Glutamatergic neuron (in vitro differentiated cells): ENCODE measurements at places on chromosomes 2 and 18. TPM values are rescaled to one million over a fixed set of nuclear protein-coding genes. Genes with fewer than 3 reads are reported as not detected.
A peak's percentile ranks its signal among the peaks of the same experiment; 100 is the strongest.

ALPG gene
- 2.4 TPM for total RNA-seq

FOXI3 gene
- 0.34 TPM for total RNA-seq

- no peak overlapping the region for H3K4me3 ChIP-seq
- peaks cover 5% of the 10 kb centered on the region for H3K4me1 ChIP-seq
- H3K27me3 ChIP-seq = no peaks in the 10 kb centered on the region
- H3K36me3 ChIP-seq = peaks cover 4% of the 10 kb centered on the region
Measured at GRCh38 chr2:220068846-220069245, 441.4 kb downstream of the SLC4A3 start.

DNA sequence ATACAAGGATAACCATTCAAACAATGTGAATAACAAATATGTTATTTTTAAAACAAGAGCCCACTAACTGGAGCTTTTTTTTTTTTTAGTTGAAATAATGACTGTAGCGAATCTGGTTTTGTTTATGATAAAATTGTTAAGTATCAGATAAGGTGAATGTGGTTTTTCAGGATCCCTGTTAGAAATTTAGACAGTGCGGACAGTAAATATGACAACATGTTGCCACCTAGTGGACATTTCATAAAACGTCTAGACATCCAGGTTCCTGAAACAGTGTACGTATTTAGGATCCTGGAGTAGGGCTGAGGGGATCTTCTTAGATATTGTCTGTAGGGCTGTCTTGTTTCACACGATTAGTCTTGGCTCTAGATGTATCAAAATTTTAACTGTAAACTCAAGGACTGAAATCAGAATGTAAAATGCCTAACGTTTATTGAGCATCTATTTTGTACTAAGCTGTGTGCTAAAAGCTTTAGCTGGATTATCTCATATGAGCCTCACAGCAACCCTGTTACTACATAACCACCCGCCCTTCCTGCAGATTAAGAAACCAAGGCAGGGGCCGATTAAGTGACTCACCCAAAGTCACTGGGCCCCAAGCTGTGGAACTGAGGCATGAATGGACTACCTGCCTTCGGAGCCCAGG, 23.9 kb upstream of the CCDC68 start:
- no peaks in the 10 kb centered on the region for H3K36me3 ChIP-seq
- H3K4me3 ChIP-seq = no peak overlapping the region
- H3K27me3 ChIP-seq = no peaks in the 10 kb centered on the region
- no peak for DNase-seq
- H3K4me1 ChIP-seq = no peaks in the 10 kb centered on the region
- H3K27ac ChIP-seq = no peak overlapping the region

GRCh38 chr18:34494359-34494696, 215.8 kb upstream of the DTNA start:
- H3K4me3 ChIP-seq = peak overlapping the region; percentile 80
- DNase-seq = peak; percentile 25
- peaks cover 11% of the 10 kb centered on the region for H3K27me3 ChIP-seq
- H3K27ac ChIP-seq = no peak overlapping the region
- H3K4me1 ChIP-seq = peaks cover 2% of the 10 kb centered on the region

GRCh38 chr2:231174211-231174651, 24.2 kb upstream of the ARMC9 start:
- peaks cover 2% of the 10 kb centered on the region for H3K27me3 ChIP-seq
- no peak for DNase-seq
- no peak overlapping the region for H3K27ac ChIP-seq

- DNase-seq = no peak
- H3K4me3 ChIP-seq = no peak overlapping the region
- H3K4me1 ChIP-seq = no peaks in the 10 kb centered on the region
- H3K27me3 ChIP-seq = no peaks in the 10 kb centered on the region
- no peaks in the 10 kb centered on the region for H3K36me3 ChIP-seq
Measured at GRCh38 chr2:197198890-197199289, 111.7 kb downstream of the ANKRD44 start.

DNA sequence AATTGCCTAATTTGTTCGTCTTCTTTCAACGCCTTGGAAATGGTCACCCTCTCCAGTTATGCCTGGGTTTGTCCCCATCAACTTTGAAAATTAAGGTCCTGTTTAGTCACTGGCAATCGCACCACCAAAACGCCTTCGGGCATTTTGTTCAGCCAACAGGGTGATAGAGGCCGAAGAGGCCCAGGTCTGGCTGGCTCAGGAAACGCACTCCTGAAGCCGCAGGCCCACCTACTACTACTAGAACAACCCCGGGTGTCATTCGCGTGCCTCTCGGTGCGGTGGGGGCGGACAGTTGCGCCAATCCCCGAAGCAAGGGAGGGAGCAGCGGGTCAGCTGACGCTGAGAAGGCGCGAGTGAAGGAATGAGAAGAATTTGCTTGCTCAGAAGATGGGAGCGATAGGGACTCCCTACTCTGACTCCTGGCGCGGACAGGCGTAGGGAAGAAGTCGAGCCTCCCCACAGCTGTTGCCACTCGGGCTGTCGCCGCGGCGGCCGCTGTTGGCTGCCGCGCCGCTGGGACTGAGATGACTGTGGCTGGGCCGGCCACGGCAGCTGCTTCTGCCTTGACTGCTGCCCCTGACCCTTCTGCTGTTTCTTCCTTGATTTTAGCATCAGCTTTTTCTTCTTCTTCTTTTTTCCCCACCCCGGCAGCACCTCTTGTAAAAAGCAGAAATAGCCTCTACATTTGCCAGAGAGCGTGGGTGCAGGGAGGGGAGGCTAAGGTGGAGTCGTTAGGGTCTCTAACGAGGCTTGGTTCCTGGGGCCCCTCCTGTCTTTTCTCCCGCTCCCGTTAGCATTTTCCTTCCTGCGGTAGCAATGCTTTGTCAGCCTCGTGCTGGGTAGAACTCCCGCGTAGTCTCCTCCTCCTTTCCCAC, 387.6 kb downstream of the FIGN start:
- no peaks in the 10 kb centered on the region for H3K27me3 ChIP-seq
- peak overlapping the region; percentile 87 for H3K4me3 ChIP-seq
- H3K4me1 ChIP-seq = peaks cover 21% of the 10 kb centered on the region
- no peaks in the 10 kb centered on the region for H3K36me3 ChIP-seq
- H3K27ac ChIP-seq = peak overlapping the region; percentile 92
- peak; percentile 76 for DNase-seq

DNA sequence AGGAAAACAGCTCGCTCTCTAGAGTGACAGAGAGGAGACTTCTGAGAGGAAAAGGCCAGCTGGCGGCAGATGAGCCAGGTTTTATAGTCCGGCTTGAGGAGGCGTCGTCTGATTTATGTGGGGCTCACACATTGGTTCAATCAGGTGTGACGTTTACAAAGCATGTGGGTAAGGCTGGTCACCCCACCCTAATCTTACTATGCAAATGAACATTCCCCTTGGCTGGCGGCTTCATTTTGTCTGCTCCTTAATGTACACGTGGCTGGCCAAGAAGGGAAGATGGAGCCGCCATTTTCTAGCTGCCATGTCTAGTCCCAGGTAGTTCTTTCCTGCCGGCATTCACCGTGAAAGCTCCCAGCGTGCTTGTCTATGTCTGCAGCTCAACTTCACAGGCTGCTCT, 299.1 kb upstream of the SPRED2 start:
- no peaks in the 10 kb centered on the region for H3K4me1 ChIP-seq
- H3K36me3 ChIP-seq = no peaks in the 10 kb centered on the region
- H3K27me3 ChIP-seq = peaks cover 2% of the 10 kb centered on the region
- peak; percentile 22 for DNase-seq

DNA sequence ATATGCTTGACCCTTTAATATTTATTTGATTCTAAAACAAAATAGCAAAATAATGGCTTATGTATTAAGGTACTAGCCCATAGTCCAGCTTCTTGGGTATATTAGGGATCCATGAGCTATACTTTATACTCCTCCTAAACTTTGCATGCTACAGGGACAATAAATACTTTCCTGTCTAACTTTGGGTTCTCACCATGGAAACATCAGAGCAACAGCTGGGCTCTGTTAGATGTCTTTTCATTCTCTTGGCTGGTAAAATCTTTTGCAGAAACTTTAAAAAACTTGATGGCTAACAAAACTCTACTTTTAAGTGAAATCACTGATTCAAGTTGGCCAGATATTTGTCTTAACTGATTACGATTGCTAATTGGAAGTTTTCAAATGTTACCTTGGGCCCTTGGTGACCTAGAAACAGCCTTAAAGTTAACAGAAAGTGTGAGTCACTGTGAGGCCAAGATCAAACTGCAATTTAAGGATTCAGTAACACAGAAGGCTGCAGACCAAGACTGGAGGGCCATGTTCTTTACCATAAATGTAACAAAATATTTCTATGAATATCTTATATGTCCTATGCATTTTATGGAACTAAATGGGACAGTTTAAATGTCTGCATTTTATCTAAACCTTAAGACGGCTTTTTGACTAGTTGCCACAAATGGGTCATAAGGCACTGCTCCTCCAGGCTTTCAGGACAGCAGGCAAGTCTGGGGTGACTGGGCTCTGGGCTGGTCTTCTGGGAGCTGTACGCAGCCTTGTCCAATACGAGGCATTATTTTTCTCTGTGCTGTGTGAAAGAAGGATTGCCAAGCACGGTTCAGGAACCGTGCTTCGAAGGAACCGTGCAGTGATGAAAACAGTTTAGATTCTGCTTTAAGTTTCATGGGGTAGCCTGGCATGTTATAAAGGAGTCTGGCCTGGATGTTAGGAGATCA, 188.5 kb downstream of the TPGS2 start:
- no peaks in the 10 kb centered on the region for H3K4me1 ChIP-seq
- no peak for DNase-seq
- peaks cover 2% of the 10 kb centered on the region for H3K27me3 ChIP-seq

GRCh38 chr2:22221006-22221405, 1097.2 kb downstream of the TDRD15 start:
- H3K27me3 ChIP-seq = peaks cover 2% of the 10 kb centered on the region
- H3K4me1 ChIP-seq = peaks cover 12% of the 10 kb centered on the region
- no peak overlapping the region for H3K4me3 ChIP-seq
- H3K27ac ChIP-seq = no peak overlapping the region

PLA2R1 gene
- 0.34 TPM for total RNA-seq

DNA sequence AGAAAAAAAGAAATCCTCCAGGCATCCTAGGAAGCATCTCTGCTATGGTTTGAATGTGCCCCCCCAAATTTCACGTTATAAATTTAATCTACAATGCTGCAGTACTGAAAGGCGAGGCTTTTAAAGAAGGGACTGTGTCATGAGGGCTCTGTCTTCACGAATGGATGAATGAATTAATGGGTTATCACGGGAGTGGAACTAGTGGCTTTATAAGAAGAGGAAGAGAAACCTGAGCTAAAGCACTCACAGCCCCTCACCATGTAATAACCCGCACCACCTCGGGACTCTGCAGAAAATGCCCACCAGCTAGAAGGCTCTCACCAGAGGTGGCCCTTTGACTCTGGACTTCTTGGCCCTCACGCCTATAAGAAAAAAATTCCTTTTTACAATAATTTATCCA, 27.6 kb downstream of the RNU4ATAC start:
- no peaks in the 10 kb centered on the region for H3K36me3 ChIP-seq
- peaks cover 6% of the 10 kb centered on the region for H3K27me3 ChIP-seq
- H3K4me3 ChIP-seq = no peak overlapping the region
- peaks cover 37% of the 10 kb centered on the region for H3K4me1 ChIP-seq

- H3K4me1 ChIP-seq = peaks cover 5% of the 10 kb centered on the region
- no peak for DNase-seq
- H3K27me3 ChIP-seq = no peaks in the 10 kb centered on the region
- no peak overlapping the region for H3K27ac ChIP-seq
Measured at GRCh38 chr2:186098821-186099220, 360.2 kb downstream of the FSIP2 start.

- H3K27ac ChIP-seq = no peak overlapping the region
- no peak overlapping the region for H3K4me3 ChIP-seq
- no peak for DNase-seq
- H3K27me3 ChIP-seq = peaks cover 5% of the 10 kb centered on the region
- H3K4me1 ChIP-seq = no peaks in the 10 kb centered on the region
Measured at GRCh38 chr2:241461693-241462677, 46.4 kb downstream of the STK25 start.

DNA sequence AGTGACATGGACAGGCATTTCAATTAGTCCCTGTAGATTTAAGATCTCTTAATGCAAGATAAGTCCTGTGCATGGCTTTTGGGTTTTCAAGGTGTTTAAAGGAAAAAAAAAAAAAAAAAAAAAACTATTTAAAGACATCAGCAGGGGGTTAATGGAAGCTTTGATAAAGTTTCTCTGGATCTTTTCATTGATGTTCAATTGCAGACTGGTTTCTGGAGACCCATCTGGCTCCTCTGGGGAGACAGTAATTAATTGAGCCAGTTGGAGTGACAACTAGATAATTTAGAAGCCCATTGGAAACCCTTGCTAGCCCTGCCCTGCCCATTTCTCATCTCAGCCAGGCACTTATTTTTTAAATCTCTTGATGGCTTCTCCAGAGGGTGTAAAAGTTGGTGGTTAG, 98.7 kb downstream of the EPHA4 start:
- H3K36me3 ChIP-seq = peaks cover 4% of the 10 kb centered on the region
- no peak for DNase-seq
- H3K4me3 ChIP-seq = no peak overlapping the region
- H3K4me1 ChIP-seq = peaks cover 8% of the 10 kb centered on the region
- H3K27me3 ChIP-seq = no peaks in the 10 kb centered on the region

DNA sequence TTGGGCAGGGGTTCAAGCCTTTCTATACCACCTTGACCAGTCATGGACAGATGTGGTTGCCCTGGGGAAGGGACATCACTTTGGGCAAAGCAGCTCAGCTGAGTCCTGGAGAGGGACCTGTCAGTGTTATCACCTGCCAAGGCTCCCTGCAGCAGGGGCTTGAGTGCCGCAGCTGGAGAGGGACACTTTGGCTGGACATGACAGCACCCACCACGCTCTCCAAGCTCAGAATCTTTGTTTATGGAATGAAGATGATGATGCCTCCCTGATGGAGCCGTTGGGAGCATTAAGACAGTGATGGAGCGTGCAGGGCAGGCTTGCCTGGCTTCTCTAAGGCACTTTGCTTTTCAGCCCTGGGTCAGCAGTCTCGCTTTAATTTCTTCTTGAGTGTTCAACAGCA, 4.3 kb upstream of the TFCP2L1 start:
- H3K4me1 ChIP-seq = peaks cover 10% of the 10 kb centered on the region
- DNase-seq = no peak
- H3K4me3 ChIP-seq = no peak overlapping the region
- H3K27me3 ChIP-seq = peaks cover 2% of the 10 kb centered on the region

CDK15 gene
- 0.61 TPM for total RNA-seq

DNA sequence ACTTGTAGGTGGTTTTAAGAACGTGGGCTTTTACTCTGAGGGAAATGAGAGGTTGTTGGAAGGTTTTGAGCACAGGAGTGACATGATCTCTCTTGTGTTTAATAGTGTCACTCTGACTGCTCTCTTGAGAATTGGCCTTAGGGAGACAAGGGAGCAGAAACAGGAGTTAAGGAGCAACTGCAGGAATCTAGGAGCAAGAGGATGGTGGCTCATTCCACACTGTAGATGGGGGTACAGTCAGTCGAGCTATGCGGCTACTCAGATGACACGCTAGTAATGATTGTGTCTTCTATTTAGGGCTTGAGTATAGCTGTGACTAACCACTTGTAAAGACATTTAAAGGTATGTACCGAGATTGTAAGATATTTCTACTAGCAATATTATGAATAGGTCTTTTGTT, 87.4 kb downstream of the RPRM start:
- H3K36me3 ChIP-seq = no peaks in the 10 kb centered on the region
- H3K27me3 ChIP-seq = no peaks in the 10 kb centered on the region

DNA sequence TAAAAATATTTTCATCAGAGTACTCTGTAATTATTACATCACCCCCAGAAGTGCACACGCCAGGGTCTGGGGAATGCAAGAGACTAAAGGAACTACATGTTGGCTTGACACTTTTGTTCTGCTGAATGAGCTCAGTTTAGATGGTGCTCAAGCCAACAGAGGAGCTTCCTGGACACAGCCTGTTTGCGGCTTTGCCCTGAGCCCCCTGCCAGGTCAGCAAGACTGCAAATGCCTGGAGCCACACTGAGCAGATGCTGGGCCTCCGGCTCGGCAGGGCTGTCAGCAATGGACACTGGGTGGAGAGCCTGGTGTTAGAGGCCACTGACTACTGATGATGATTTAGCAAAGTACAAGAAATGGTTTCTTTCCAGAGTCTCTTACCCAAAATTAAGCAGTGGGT, 31.9 kb downstream of the PTPN18 start:
- H3K27me3 ChIP-seq = peaks cover 3% of the 10 kb centered on the region
- no peak overlapping the region for H3K27ac ChIP-seq
- peaks cover 17% of the 10 kb centered on the region for H3K4me1 ChIP-seq
- H3K36me3 ChIP-seq = peaks cover 6% of the 10 kb centered on the region
- H3K4me3 ChIP-seq = no peak overlapping the region
